ACHN (cell line): ENCODE measurements at places on chromosomes 4 and X.
A peak's percentile ranks its signal among the peaks of the same experiment; 100 is the strongest.

GRCh38 chrX:15864629-15865028, 10.0 kb upstream of the AP1S2 start:
- DNase-seq, result no peak

DNA sequence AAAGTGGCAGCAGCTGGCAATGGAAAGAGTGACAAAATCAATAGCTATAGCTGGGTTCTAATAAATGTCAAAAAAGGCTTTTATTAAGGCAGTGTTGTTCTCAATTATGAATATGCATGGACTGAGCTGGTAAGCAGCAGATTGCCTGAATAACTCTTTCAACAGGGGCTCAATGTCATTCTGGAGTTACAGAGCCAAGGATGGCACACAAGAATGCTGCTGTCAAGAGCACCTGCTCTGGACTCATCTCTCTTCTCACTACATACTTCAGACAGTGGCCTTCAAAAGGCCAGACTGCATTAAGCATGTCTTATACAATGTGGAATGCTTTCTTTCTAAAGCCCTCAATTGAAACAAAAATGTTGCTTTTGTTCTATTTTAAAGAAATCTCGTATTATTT, 351.4 kb downstream of the KLHL13 start:
- DNase-seq, result no peak

GRCh38 chrX:24646745-24647182, 383 bp downstream of the PCYT1B start:
- DNase-seq, result no peak

DNA sequence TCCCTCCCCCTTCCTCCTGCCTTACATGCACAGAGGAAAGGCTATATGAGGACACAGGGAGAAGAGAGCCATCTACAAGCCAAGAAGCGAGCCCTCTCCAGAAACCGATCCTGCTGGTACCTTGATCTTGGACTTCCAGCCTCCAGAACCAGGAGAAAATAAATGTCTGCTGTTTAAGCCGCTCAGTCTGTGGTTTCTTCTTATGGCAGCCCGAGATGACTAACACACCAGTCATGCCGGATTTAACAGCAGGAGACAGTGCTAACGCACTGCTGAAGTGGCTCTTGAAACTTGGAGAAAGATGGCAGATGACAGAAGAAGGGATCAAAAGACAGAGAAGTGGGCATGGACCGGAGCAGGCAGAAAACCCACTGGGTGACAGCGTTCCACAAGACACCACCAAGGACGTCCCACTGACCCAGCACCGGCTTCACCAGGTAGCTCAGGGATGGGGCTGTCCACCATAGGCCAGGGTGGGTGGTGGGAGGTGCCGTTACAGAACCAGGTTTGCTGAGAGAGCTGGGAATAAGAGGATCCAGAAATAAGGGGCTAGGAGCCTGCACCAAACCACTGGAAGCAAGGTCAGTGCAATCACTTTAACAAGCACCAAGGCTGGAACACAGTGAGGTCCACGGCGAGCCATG, 6.2 kb upstream of the MAN2B2 start:
- peak; percentile 72 for DNase-seq

DNA sequence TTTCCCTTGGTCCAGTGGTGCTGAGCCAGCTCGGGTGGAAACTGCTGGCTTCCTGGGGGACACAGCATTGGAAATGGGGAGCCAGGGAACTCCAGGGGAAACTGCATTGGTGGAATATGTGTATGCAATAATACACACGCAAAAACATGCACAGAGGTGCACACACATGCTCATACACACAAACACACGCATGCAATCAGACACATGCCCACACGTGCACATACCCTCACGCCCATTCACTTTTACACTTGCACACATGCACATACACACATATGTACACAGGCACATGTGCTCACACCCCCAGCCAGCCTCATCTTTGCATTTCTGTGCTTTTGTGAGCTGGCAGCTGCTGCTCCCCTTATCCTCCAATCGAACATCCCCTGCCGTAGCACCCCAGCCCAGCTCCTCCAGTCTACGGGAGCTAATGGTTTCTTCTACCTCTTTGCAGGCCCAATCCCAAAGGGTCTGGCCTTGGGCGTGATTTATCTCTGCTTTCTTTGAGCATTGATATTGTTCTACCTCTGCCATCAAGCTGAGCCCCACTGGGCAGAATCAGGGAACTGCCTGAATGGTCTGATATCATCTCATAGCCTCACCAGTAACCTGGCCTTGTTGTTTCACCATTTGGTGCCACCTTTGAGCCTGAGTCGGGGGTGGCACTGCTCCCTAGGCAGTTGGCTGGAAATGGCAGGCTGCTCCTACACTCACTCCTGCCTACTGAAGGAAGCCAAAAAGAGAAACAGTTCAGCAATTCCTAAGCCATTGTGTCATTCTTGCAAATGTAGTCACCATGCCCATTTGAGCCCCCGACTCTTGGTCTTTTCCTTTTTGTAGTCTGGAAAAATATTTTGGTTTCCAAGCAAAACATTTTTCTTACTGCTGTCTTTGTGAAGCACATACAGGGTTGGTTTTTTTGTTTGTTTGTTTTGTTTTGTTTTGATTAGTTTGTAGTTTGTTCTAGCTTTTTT, 104.4 kb upstream of the MAMLD1 start:
- no peak for DNase-seq

- no peak for DNase-seq
Observed at GRCh38 chrX:41796577-41796976, 72.6 kb downstream of the GPR82 start.

DNA sequence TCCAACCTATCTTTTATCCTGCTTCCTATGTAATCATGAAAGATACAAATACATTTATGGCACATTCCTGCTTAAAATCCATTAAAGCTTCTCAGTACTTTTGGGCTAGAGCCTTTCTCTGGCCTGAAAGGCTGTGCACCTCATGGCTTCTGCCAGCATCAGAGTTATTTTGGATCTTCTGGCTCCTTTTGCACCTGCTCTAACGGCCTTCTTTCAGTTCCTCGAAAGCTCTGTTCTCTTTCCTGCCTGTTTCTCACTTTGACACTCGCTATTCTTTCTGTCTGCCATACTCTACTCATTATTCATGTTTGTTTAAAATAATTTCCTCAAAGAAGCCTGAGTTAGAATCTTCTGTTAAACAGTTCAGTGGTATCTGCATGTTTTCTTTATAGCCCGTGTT, 86.0 kb downstream of the LRP2BP start:
- no peak for DNase-seq

DNA sequence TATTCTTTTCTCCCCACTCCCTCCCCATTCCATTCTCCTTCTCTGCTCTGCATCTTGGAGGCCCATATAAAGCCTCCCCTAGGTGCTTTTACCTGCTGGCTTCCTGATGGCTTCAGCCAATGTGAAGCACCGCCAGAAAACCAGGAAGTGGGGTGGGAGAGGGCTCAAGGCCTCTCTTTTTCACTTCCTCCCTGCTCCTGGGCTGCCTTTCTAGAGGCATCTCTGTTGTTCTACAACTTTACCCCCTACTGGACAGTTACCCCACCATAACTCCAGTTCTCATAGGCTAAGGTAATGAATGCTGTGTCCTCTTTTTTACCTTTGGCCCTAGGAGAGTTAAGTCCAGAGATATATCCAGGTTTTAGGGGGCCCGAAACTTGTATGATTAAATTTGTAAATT, 62.4 kb upstream of the PPARGC1A start:
- no peak for DNase-seq

- peak; percentile 51 for DNase-seq
Observed at GRCh38 chr4:109977854-109978501, 65.3 kb downstream of the EGF start.

GRCh38 chr4:72951628-72952027, 117.9 kb downstream of the COX18 start:
- no peak for DNase-seq

- DNase-seq, result no peak
Observed at GRCh38 chrX:10117864-10118377, 38.9 kb upstream of the CLCN4 start.
